ENCODE measurements at places on chromosomes 5 and 9.

GRCh38 chr5:147753765-147754164 is 28.8 kb downstream of the JAKMIP2 start:
- DNase-seq = no peak

DNA sequence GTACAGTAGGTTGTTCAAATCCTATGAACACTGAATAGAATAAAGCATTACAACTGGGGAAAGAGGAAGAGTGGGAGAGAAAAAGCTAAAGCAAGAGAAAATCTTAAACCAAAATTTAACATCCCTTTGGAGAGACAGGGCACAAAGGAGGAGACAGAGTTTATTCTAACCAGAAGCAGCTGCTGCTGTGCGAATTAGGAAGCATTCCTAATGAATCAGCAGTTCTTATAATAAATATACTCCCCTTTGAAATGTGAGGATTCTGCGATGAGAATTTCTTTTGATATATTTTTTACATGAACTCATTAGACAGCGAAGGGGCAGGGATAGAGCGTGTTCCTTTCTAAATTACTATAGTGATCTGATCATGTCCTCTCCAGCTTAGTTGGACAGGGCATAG is 233.4 kb downstream of the DENND1A start:
- no peak for DNase-seq

DNA sequence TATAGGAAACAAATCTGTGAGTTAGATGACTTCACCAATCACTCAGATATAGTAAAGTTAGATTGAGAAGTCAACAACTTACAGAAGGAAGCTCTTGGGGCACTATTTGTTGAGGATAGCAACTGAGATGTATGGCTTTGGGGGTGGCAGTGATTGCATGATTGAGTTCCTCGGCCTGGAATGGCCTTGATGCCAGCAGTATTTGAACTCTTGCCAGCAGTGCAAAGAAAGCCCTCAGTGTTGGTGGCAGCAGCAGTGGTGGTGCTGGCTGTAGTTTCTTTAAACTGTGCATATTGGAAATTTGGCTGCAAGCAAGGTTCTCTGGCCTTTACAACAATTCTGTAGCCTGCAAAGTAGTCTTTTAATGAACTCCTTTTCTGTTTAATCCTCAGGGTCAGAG is 41.4 kb upstream of the PJA2 start:
- no peak for DNase-seq

DNA sequence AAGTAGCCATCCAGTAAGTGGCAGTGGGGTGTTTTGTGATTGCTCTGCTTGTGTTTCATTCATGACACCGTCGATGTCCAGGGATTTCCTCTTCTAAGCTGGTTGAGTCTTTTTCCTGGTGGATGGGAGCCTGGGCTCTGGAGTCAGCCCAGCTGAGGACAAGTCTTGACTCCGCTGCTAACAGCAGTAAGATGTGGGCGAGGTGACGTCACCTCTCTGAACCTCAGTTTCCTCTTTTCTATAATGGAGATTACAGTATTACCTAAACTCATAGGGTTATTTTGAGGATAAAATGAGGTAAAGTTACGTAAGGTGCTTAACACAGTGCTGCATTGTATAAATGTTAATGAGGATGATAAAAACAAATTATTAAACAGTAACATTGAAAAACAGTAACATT is 21.3 kb downstream of the FGF1 start:
- DNase-seq = no peak

DNA sequence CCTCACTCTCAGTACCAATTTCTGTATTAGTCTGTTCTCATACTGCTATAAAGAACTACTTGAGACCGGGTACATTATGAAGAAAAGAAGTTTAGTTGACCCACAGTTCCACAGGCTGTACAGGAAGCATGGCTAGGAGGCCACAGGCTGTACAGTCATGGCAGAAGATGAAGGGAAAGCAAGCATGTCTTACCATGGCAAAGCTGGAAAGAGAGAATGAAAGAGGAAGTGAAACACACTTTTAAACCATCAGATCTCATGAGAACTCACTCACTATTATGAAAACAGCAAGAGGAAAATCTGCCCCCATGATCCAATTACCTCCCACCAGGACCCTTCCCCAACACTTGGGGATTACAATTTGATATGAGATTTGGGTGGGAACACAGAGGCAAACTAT is 698.8 kb downstream of the CDH9 start:
- DNase-seq = no peak

DNA sequence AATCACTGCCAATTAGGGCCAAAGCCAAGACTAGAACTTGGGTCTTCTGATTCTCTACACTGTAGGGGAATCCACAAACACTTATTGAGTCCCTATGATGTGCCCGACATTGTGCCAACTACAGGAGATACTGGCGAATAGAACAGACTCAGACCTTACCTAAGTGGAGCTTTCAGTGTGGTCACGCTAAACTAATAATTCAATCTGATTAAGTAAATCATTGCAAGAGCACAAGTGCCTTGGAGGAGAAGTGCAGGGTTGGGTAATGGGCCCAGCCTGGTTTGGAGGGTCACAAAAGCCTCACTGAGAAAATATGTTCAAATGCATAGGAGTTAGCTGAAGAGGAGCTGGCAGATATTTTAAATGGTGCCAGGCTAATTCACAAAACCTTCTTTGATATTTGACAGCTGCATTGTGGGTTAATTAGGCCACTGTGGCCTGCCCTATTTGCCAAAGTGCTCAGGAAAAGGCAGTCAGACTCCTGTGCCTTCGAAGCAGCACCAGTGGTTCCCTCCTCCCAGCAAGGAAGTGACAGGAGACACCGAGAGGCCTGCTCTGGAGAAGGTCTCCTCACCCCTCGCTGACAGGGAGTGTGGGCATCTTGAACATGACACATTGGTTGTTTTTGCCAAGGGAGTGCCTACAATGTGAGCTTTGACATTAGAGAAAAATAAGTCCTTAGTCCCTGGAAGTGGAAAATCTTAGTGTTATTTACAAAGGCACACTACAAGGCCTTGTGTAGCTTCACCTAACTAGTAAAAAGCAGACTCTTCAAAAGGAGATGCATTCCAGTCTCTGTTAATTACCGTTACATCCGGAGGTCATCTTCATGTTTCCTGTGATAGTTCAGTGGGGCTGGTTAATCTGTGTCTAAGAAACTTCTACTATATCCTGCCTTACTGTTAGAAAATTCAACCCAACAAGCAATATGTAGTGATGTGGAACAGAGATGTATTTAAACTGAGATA is 24.1 kb upstream of the TRAF1 start:
- no peak for DNase-seq

- DNase-seq = no peak
Measured at GRCh38 chr5:29017501-29017900, 1979.1 kb upstream of the CDH9 start.

DNA sequence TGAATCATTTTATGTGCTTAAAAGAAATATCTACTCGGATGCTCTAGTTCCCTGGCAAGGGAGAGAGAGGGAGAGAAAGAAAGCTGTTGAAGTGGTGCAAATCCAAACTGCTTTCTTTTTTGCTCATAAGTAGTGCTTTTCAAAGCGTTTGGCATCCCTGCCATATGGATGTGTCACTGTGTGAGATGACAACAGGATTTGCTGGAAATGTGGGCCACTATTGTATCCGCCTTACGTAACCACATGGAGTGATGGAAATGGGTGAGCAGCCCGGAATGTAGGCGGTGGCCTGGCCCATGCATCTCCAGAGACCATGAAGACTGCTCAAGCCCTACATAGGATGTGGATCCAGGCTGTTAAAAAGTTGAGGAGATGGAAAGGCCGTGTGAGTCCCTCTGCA is 30.8 kb downstream of the TJP2 start:
- no peak for DNase-seq
